ENCODE measurements at places on chromosomes 1 and 21. TPM values are rescaled to one million over a fixed set of nuclear protein-coding genes. Genes with fewer than 3 reads are reported as not detected.

EXO1 gene
- 0.20 TPM for total RNA-seq

RGS1 gene
- 4.3 TPM for total RNA-seq

FAM72C gene
- 0.61 TPM for total RNA-seq

- H3K36me3 ChIP-seq, result no peaks in the 10 kb centered on the region
- H3K4me3 ChIP-seq, result no peak overlapping the region
- no peaks in the 10 kb centered on the region for H3K27me3 ChIP-seq
- peak overlapping the region; percentile 8 for H3K27ac ChIP-seq
These were observed 84.1 kb upstream of the ZNF326 start for GRCh38 chr1:89910780-89911179.
